ENCODE measurements at places on chromosomes 5 and 9.

GRCh38 chr5:98935206-98935605 lies 6.4 kb upstream of the CHD1 start:
- DNase-seq: no peak

GRCh38 chr9:75408391-75408790 lies 320.1 kb downstream of the OSTF1 start:
- DNase-seq: no peak

- no peak for DNase-seq
These were observed 519.6 kb downstream of the CTNND2 start for GRCh38 chr5:11384441-11385250.

GRCh38 chr5:127421471-127421870 lies 96.0 kb upstream of the PRRC1 start:
- no peak for DNase-seq

- no peak for DNase-seq
These were observed 394.5 kb upstream of the IRX1 start for GRCh38 chr5:3201121-3201520.

GRCh38 chr5:118076490-118076889 lies 911.9 kb downstream of the DTWD2 start:
- no peak for DNase-seq

DNA sequence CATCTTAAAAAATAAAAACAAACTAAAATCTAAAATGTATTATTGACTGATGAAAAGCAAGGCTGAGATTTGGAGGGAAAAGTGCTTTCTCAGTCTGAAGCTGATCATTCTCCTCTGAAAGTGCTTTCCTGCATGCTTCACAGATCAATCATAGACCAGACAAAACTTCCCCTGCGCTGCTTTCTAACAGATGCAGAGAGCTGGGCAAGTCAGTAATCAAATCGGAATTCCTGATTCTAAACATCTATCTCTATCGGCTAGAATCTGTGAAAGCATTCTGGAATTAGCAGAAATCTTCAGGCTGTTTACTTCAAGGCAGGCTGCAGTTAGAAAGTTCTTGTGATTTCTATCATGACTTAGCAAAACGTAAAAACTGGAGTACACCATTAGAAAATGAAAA lies 15.6 kb upstream of the FAM81B start:
- no peak for DNase-seq

GRCh38 chr5:80864706-80865435 lies 95.3 kb upstream of the RASGRF2 start:
- no peak for DNase-seq

DNA sequence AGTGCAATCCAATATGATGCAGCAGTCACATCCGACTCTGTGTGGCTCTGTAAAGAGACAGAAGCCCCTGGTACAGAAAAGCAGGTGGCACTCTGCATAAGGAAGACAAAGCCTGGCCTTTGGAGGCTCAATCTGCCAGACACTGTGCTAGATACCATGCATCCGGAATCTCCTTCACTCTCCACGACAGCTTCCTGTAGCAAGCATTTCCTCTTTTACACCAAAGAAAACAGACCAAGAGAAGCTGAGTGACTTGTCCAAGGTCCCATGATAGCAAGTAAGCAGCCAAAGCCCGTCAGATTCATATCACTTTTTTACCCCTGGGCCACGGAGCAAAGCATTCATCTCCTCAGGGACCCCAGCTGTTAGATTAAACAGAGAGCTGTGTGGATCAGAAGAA lies 64.2 kb upstream of the SMIM23 start:
- no peak for DNase-seq

- no peak for DNase-seq
These were observed 19.2 kb upstream of the SHB start for GRCh38 chr9:38088006-38088925.

GRCh38 chr9:4077499-4078102 lies 222.3 kb downstream of the GLIS3 start:
- DNase-seq: peak; percentile 35

GRCh38 chr5:142866563-142867275 lies 96.5 kb downstream of the ARHGAP26 start:
- no peak for DNase-seq

- no peak for DNase-seq
These were observed 133.5 kb downstream of the MED27 start for GRCh38 chr9:131946180-131946579.

DNA sequence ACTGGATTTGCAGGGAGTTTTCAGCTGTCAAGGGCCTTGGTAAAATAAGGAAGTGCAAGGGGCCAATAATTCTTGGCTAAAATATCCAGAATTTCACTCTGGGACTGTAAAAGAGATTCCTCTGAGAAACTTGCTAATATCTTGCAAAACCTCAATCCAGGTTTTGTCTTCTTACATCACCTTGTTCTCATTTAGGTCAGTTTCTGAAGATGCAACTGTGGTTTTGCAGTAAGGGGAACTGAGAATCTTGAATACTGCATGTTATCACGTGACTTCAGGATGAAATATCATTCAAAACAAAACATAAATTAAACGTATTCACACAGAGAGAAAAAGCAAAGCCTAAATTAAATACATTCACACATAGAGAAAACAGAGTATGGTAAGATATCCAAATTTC lies 35.0 kb upstream of the RIC1 start:
- DNase-seq: no peak

DNA sequence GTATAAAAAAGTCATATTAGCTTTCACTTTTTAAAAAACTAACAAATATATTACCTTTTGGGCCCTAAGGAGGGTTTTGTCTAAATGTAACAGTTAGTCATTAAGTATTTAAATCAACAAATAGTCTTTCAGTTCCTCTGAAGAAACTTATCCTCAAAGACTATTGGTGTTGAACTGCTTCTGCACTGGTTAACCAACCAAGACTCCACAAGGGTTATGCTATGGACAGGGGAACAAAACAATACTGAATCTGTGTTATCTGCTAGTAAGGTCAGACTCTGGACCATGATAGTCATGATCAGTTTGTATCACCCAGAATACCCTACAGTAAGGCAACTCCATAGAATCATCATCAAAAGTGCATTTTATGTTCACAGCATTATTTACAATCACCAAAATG lies 42.4 kb downstream of the SETX start:
- DNase-seq: no peak

GRCh38 chr5:106376522-106376921 lies 1294.2 kb downstream of the EFNA5 start:
- no peak for DNase-seq

GRCh38 chr9:93184432-93185265 lies 710 bp downstream of the WNK2 start:
- no peak for DNase-seq

- no peak for DNase-seq
These were observed 414.9 kb upstream of the ACO1 start for GRCh38 chr9:31969552-31969951.

DNA sequence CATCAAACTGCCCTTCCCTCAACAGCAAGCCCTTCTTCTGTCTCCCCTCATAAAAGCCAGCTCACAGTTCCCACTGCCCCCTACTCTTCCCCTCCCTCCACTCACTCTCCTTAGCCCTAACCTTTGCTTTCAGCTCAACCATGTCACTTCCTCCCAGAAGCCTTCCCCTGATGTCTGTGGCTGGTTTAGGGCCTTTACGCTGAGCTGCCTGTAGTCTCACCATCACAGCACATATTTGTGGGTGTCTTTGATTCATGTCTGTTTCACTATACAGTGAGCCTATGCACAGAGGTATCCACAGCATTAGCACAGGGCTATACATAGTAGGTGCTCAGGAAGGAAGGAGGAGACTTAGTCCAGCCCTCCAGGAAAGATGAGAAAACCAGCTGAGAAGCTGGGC lies 34.7 kb downstream of the C9orf50 start:
- DNase-seq: no peak

- no peak for DNase-seq
These were observed 8.4 kb upstream of the SLC1A3 start for GRCh38 chr5:36598045-36598444.

- no peak for DNase-seq
These were observed 613.6 kb upstream of the KLF4 start for GRCh38 chr9:108103046-108103693.

DNA sequence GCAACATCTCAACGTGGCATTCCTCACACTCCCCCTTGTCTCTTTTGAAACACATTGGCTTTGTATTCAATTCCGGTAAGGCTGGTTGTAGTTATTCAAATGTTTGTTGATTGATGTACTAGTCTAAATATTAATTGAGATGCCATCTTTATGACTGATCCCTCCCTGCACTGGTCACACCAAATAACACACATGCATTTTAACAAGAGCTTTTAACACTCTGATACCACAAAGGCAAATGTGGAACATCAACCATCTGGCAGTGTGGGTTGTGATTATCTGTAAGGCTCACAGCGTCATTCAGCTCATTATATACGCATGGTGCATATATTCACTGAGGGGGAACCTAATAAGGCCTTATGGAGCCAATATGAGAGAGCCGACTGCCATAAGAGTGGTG lies 305.0 kb downstream of the TENT4A start:
- DNase-seq: no peak

- DNase-seq: no peak
These were observed 10.9 kb downstream of the AQP3 start for GRCh38 chr9:33436445-33436844.

GRCh38 chr9:76905791-76906646 lies at the start of gene PRUNE2:
PRUNE2 (minus strand) TSS chr9:76906114; CDS start chr9:76905963, 151 bp downstream.
- DNase-seq: peak; percentile 6

- DNase-seq: no peak
These were observed 961.6 kb upstream of the CDH18 start for GRCh38 chr5:20949636-20950035.

DNA sequence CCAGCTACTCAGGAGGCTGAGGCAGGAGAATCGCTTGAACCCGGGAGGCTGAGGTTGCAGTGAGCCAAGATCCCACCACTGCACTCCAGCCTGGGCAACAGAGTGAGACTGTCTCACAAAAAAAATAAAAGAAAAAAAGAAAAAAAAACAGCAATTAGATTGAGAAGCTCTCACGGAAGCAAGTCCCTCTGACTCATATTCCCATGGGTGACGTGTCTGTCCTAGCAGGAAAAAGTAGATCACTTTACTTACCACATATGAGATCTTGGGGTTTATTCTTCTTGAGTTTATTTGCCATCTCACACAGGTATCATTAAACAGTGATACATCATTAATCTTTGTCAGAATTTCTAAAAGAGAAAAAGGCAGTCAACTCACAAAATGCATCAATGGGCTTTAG lies 62.6 kb downstream of the SUSD1 start:
- no peak for DNase-seq

DNA sequence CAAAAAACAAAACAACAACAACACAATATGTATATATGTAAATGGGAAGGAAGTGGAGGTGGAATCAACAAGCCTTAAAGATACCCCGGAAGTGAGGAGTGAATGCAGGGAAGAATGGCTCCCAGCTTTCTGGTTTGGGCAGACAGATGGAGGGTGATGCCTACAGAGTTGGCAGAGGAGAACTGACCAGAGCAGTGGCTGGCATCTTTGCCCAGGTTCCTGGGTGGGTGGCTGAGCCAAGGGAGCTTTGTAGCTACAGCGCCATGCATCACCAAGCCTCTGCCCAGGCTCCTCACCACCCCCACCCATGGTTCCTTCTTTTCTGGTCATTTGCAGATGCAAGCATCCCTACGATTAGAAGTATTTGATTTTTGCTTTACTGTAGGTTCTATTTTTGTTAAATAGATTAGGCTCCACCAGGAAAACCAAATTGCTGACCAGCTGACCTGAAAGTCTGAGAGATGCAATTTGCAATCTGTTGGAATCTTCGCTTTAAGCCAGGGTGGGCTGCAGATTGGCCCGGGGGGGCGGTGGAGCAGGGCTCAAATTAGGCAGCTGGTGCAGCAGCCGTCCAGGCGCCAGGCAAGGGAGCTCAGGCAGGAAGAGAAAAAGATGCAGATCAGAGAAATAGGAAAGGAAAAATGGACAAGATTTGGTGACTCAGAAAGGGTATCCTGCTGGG lies 163.3 kb upstream of the TBC1D2 start:
- DNase-seq: no peak

- no peak for DNase-seq
These were observed 612.8 kb upstream of the FAM174A start for GRCh38 chr5:99922386-99922785.

GRCh38 chr5:66793049-66793448 lies 196.9 kb downstream of the MAST4 start:
- DNase-seq: no peak

GRCh38 chr5:36045895-36046294 lies 20.8 kb downstream of the UGT3A2 start:
- no peak for DNase-seq

DNA sequence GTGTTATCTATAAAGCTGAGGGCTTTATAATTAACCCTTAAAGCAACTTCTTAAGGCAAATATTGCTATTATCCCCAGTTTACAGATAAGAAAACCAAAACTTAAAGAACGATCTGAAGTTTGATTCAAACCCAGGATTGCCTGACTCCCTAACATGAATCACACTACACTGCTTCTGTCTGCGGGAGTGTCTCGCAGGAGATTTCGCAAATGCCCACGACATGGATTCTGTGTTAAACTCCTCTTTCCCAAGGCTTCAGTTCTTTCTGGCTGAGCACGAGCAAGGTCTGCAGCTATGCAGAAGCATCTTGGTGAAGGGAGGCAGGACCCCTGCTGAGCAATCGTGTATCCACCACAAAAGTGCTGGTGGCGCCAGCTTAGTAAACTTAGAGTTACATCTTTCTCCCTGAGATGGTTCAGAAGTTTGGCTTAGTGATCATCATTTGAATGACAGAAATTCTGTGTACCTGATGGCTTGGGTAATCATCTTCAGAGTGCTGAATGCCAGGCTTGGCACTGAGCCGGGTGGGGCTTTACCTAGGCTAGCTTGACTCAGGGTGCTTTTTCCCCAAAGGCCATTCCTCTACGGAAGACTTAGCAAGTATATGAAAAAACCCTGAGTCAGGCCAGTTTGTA lies 81.4 kb upstream of the PIK3R1 start:
- no peak for DNase-seq

DNA sequence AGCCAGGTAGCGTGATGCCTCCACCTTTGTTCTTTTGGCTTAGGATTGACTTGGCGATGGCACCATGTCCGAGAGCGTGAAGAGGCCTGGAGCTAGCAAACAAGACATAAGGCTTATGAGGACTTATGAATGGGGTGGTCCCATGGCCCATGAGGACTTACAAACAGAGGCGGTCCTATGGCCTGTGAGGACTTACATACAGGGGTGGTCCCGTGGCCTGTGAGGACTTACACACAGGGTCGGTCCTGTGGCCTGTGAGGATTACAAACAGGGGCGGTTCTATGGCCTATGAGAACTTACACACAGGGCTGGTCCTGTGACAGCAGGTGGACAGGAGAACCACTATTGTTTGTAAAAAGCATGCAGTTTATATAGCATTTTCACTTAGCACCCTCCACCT lies 21.3 kb upstream of the FOXD1 start:
- no peak for DNase-seq
